ENCODE measurements at places on chromosomes 7 and 10.

- DNase-seq, result no peak
These were observed 157.3 kb upstream of the PPP2R2D start for GRCh38 chr10:131743190-131744151.

- DNase-seq, result peak; percentile 52
These were observed 46.2 kb downstream of the GPAM start for GRCh38 chr10:112137154-112137987.

DNA sequence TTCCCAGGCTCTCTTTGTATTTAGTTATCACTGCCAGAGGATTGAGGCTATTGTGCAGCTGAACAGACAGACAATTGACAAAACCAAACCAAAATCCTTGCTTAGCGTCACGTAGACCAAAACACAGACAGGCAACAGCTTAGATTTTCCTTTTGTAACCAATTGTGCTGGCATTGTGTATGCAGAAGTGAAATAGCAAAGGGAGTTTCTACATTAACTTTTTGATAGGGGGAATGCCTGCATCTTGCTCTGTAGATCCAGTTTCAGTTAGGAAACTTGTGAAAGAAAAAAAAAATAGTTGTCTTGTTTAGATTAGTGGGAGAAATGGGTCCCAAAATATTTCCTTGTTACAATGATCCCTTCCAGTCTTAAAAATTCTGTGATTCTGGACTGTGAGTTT is 333.8 kb downstream of the BBS9 start:
- no peak for DNase-seq

DNA sequence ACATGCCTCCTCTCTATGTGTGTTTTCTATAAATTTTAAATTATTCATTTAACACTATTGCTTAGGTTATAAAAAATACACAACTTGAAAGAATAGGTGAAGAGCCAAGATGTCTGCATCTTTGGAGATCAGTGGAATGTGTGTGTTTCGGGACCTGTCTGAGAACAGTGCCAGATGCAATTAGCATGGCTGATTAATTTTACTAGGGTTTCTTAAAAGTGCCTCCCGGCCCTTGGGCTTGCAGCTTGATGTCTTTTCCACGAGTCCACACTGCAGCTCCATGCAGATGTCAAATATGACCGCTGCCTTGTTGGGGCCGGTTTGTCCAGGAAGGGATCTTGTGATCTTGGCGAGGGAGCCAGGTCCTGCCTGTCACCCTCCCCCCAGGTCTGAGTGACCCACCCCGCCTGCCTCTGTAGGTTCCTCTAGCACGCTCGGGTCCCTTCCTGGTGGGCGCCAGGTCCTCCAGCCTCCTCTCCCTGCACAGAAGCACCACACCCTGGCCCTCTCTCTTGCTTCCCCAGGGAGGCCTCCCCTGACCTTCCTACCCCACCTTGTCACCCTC is 20.7 kb downstream of the LHPP start:
- no peak for DNase-seq

DNA sequence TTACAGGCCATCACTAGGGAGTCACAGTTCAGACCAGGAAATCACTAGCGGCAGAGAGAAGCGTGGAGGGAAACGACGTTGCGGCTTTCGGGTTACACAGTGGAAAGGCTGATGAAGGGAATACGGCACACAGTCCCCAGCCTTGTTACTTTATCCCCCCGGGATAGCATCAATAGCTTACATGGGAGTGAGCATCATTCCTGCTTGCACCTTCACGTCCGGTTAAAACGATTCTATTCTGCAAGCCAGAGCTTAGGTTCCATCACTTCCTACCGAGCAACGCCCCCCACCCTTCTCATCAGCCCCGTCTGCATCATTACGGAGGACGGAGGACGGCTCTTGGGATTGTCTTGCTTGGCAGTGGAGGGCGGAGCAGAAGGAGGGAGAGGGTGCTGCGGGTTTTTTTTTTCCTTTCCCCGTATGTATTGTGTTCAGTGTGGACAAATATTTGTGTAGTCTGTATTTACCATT is 124.9 kb downstream of the CLEC2L start:
- DNase-seq, result no peak
